Nephron progenitor cell (in vitro differentiated cells): ENCODE measurements at places on chromosomes 13 and 19.

DNA sequence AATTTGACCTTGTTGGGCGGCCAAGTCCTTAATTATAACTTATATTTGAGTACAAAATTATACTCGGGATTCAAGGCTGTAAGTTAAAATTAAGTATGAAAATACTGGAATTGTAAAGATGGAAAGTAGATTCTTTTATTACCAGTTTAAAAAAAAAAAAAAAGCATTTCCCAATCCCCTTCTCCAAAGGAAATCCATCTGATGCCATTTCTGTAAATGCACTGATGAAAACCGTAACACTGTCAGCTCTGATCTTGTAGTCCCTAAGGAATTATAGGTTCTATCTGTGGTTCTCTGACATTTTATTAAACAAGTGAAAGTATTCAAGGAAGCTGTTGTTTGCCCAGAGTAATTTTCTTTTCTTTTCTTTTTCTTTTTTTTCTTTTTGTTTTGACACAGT is 41.6 kb upstream of the HNRNPA1L2 start:
- peaks cover 47% of the 10 kb centered on the region for H3K4me1 ChIP-seq
- no peak for DNase-seq
- H3K36me3 ChIP-seq, result peaks cover 10% of the 10 kb centered on the region
- no peaks in the 10 kb centered on the region for H3K27me3 ChIP-seq
- H3K4me3 ChIP-seq, result peak overlapping the region; percentile 86
- H3K27ac ChIP-seq, result peak overlapping the region; percentile 87

DNA sequence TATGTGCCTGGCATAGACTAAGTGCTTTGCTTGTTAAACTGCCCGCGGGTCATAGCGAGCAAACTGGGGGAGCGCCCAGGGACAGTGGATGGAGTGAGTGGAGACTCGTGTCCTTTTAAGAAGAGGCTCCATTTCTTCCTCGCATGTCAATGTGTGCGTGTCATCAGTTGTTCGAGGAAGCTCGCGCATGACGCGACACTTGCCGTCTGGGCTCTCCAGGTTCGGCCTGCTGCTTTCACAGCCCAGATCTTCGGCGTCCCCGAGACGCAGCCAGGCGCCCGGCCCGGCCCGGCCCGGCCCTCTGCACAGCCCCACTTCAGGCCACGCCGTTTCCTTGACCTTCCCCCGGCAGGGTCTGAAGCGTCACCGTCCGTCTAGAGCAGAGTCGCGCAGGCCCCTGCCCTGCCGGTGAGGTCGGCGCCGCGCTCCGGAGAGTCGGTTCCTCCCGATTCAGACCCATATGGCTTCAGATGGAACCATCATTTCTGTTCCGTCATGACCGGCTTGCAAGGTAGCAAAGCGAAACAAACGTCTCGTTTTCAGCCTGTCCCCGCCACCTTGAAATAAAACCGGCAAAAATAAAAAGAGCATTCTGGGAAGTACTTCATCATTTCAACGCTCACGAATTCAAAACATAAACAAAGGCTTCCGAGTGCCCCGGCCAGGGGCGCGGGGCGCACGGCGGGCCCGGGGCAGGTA is 599 bp upstream of the ARHGEF7 start:
- peaks cover 90% of the 10 kb centered on the region for H3K27me3 ChIP-seq
- H3K27ac ChIP-seq, result peak overlapping the region; percentile 54
- peak; percentile 54 for DNase-seq
- peaks cover 38% of the 10 kb centered on the region for H3K4me1 ChIP-seq
- H3K4me3 ChIP-seq, result peak overlapping the region; percentile 88

GRCh38 chr19:38812009-38812840 is 520 bp downstream of the LGALS4 start:
- peak overlapping the region; percentile 4 for H3K4me3 ChIP-seq
- peak overlapping the region; percentile 92 for H3K27ac ChIP-seq
- peaks cover 19% of the 10 kb centered on the region for H3K36me3 ChIP-seq
- peaks cover 15% of the 10 kb centered on the region for H3K4me1 ChIP-seq
- no peak for DNase-seq

- no peak overlapping the region for H3K4me3 ChIP-seq
- no peaks in the 10 kb centered on the region for H3K36me3 ChIP-seq
- peak overlapping the region; percentile 21 for H3K27ac ChIP-seq
- H3K4me1 ChIP-seq, result peaks cover 53% of the 10 kb centered on the region
- no peaks in the 10 kb centered on the region for H3K27me3 ChIP-seq
These were observed 76.6 kb upstream of the SPATA13 start for GRCh38 chr13:24083722-24084421.

DNA sequence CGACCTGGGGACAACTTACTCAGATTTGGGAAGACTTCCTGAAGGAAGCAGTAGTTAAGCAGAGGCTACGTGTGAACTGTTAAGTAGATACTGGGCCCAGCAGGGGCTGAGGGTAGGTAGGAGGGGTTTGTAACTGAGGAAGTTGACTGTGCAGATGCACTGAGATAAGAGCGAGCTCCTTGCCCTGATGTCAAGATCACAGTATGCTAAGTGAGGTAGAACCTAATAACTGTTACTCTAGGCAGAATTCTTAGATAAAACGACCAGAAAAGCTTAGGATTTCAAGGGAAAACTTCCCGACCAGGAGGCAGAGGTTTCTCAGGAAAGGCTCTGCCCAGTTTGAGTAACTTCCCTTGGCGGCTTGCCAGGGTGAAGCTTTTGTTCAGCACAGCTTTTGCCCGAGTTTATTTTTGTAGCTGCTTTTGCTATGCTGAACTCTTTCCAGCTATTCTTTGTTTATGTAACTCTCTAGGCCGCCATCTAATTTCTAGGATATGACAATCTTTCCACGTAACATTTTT is 632.1 kb downstream of the DIAPH3 start:
- H3K27me3 ChIP-seq, result peaks cover 7% of the 10 kb centered on the region
- peaks cover 31% of the 10 kb centered on the region for H3K4me1 ChIP-seq
- H3K4me3 ChIP-seq, result no peak overlapping the region
- no peaks in the 10 kb centered on the region for H3K36me3 ChIP-seq

DNA sequence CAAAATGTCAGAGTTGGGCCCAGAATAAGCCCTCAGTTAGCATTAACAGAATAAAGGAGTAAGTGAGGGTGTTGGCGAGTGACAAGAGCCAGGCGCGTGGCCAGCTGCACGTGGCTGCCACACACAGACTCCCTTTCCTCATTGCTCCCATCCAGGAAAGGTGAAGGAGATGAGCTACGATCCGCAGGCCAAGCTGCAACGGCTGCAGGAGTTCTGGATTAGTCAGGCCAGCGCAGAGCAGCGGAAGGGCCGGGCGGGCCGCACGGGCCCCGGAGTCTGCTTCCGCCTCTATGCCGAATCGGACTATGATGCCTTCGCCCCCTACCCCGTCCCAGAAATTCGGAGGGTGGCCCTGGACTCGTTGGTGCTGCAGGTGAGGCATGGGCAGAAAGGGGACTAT is 13.2 kb downstream of the DHX34 start:
- peaks cover 63% of the 10 kb centered on the region for H3K36me3 ChIP-seq
- no peaks in the 10 kb centered on the region for H3K27me3 ChIP-seq
- H3K4me1 ChIP-seq, result no peaks in the 10 kb centered on the region
- DNase-seq, result no peak

DNA sequence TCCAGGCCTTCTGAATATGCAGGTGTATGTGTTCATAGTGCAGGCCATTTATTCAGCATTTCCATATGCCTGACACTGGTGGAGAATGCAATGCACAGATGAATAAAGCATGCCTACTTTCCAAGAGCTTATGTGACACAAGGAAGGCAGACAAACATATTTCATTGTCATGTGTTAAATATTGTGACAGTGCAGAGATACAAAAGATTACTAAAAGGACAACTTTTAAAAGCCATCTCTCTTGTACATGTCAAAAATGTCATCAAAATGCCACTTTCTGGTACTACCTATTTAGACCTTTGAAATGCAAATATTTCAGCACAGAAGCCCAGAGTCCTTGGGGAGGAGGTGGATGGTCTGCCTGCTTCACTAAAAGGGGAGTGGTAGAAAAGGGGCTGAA is 254.5 kb downstream of the FGF14 start:
- no peaks in the 10 kb centered on the region for H3K36me3 ChIP-seq
- no peaks in the 10 kb centered on the region for H3K4me1 ChIP-seq
- peaks cover 6% of the 10 kb centered on the region for H3K27me3 ChIP-seq
- no peak overlapping the region for H3K4me3 ChIP-seq
- H3K27ac ChIP-seq, result no peak overlapping the region

- H3K27me3 ChIP-seq, result peaks cover 40% of the 10 kb centered on the region
- peak; percentile 50 for DNase-seq
- peaks cover 30% of the 10 kb centered on the region for H3K4me1 ChIP-seq
- no peaks in the 10 kb centered on the region for H3K36me3 ChIP-seq
These were observed 21.0 kb downstream of the SMIM24 start for GRCh38 chr19:3459089-3459881.

DNA sequence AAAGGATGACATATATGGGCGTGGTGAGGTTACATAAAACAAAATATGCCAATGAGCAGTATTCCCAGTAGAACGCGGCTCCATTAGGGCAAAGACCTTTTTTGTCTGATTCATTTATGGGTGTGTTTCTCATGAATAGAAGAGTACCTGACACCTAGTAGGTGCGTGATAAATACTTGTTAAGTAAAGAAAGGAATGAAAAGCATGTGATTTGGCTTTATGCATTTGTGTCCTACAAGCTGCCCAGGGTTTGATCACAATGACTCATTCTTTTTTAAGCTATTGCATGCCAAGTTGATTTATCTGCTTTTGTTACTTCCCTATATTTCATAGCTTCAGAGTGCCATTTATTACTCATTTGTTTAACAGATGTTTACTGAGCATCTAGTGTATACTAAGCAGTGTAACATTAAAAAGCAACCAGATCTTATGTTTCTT is 19.1 kb upstream of the KCTD4 start:
- peaks cover 2% of the 10 kb centered on the region for H3K27me3 ChIP-seq
- no peak for DNase-seq
- H3K36me3 ChIP-seq, result peaks cover 27% of the 10 kb centered on the region
- no peak overlapping the region for H3K27ac ChIP-seq
- no peak overlapping the region for H3K4me3 ChIP-seq

DNA sequence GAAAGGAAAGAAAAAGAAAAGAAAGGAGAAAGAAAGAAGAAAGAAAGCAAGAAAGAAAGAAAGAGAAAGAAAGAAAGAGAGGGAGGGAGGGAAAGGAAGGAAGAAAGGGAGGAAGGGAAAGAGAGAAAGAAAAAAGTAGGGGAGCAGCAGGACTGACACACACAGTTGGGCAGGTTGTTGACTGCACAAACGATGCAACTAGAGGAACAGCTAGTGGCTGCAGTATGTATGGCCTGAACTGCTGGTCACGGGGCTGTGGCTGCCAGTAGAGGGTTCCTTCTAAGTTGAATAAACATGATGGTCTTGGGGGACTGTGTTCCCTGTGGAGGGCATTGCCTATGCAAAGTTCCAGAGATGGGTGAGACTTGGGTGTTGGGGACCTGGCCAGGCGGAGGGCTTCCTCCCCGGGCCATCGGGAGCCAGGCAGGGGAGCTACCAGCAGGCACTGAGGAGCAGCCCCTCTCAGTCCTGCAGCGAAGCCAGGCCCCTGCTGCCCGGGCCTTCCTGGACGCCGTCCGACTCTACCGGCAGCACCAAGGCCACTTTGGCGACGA is 16.7 kb upstream of the COLGALT1 start:
- peak overlapping the region; percentile 75 for H3K4me3 ChIP-seq
- no peak for DNase-seq
- H3K36me3 ChIP-seq, result no peaks in the 10 kb centered on the region
- H3K27ac ChIP-seq, result no peak overlapping the region
- H3K27me3 ChIP-seq, result peaks cover 49% of the 10 kb centered on the region

DNA sequence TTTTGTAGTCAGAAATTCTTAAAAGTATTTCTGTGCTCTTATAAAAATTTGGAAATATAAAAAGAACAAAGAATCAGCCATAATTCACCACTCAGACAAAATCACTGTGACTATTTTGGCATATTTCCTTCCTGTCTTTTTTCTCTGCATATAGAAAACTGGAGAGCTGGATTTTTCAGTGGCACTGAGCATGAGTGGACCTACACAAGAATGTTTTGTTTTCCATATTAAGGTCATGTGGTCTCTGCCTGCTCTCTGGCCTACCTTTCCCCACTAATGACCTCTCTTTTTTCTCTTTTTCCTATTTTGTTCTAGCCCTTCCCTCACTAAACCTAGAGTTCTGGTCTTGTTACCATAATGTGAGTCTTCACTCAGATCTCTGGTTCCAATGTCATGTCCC is 17.6 kb upstream of the USP12 start:
- peaks cover 9% of the 10 kb centered on the region for H3K27me3 ChIP-seq
- no peak for DNase-seq
- no peak overlapping the region for H3K27ac ChIP-seq
- H3K36me3 ChIP-seq, result no peaks in the 10 kb centered on the region
- no peak overlapping the region for H3K4me3 ChIP-seq

GRCh38 chr19:2722541-2723344 is 1.6 kb upstream of the DIRAS1 start:
- peaks cover 12% of the 10 kb centered on the region for H3K4me1 ChIP-seq
- DNase-seq, result no peak
- peak overlapping the region; percentile 38 for H3K4me3 ChIP-seq
- no peaks in the 10 kb centered on the region for H3K36me3 ChIP-seq

- no peak overlapping the region for H3K27ac ChIP-seq
- no peaks in the 10 kb centered on the region for H3K36me3 ChIP-seq
- H3K27me3 ChIP-seq, result peaks cover 62% of the 10 kb centered on the region
- DNase-seq, result peak; percentile 29
- no peak overlapping the region for H3K4me3 ChIP-seq
- H3K4me1 ChIP-seq, result peaks cover 26% of the 10 kb centered on the region
These were observed 130.9 kb downstream of the ZDHHC20 start for GRCh38 chr13:21328201-21328600.

GRCh38 chr19:6026390-6027227 is 48.7 kb upstream of the RANBP3 start:
- no peak overlapping the region for H3K27ac ChIP-seq
- peaks cover 28% of the 10 kb centered on the region for H3K27me3 ChIP-seq
- peaks cover 38% of the 10 kb centered on the region for H3K36me3 ChIP-seq
- H3K4me1 ChIP-seq, result peaks cover 25% of the 10 kb centered on the region
- no peak for DNase-seq

- no peak for DNase-seq
- H3K27me3 ChIP-seq, result no peaks in the 10 kb centered on the region
These were observed 26.3 kb downstream of the SKA3 start for GRCh38 chr13:21150013-21150412.

DNA sequence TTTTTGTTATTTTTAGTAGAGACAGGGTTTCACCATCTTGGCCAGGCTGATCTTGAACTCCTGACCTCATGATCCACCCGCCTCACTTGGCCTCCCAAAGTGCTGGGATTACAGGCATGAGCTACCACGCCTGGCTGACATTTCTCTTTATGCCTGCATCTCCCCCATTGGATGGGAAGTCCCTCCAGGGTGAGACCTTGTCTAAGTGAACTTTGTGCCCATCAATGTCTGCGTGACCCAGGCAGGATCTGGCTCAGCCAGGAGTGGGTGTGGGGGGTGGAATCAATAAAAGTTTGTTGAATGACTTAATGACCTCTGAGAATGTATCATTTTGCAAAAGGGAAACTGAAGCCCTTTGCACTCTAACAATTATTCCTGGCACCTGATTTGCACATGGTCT is 1.8 kb upstream of the ARRDC5 start:
- H3K4me3 ChIP-seq, result no peak overlapping the region
- no peaks in the 10 kb centered on the region for H3K36me3 ChIP-seq
- H3K27ac ChIP-seq, result no peak overlapping the region
- peaks cover 25% of the 10 kb centered on the region for H3K4me1 ChIP-seq

DNA sequence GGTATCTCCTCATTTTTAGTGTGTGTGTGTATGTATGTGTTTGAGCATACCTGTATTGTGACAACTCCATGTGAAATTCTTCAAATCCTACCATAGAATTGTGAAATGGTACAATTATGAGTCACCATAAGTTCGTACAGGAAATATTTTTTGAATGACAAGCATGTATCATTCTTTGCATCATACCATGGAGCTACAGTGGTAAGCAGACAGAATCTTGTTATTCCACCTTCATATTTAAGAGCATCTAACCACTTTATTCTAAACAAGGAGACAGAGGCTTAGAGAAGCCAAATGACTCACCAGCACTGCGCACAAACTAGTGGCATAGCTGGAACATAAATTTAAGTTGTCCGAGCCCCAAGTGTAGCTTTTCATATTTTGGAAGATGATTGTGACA is 4.5 kb upstream of the EPSTI1 start:
- DNase-seq, result no peak
- no peaks in the 10 kb centered on the region for H3K36me3 ChIP-seq
- no peak overlapping the region for H3K27ac ChIP-seq
- H3K27me3 ChIP-seq, result peaks cover 25% of the 10 kb centered on the region
- no peak overlapping the region for H3K4me3 ChIP-seq
